Hematopoietic multipotent progenitor cell treated with erythropoietin and hydrocortisone succinate and interleukin-3 and kit ligand, for 17 days (in vitro differentiated cells): ENCODE measurements at places on chromosomes 4 and X.

- no peak for DNase-seq
Observed at GRCh38 chr4:74632634-74633033, 161.7 kb downstream of the BTC start.

GRCh38 chr4:149965206-149965605, 113.0 kb upstream of the DCLK2 start:
- DNase-seq: no peak

DNA sequence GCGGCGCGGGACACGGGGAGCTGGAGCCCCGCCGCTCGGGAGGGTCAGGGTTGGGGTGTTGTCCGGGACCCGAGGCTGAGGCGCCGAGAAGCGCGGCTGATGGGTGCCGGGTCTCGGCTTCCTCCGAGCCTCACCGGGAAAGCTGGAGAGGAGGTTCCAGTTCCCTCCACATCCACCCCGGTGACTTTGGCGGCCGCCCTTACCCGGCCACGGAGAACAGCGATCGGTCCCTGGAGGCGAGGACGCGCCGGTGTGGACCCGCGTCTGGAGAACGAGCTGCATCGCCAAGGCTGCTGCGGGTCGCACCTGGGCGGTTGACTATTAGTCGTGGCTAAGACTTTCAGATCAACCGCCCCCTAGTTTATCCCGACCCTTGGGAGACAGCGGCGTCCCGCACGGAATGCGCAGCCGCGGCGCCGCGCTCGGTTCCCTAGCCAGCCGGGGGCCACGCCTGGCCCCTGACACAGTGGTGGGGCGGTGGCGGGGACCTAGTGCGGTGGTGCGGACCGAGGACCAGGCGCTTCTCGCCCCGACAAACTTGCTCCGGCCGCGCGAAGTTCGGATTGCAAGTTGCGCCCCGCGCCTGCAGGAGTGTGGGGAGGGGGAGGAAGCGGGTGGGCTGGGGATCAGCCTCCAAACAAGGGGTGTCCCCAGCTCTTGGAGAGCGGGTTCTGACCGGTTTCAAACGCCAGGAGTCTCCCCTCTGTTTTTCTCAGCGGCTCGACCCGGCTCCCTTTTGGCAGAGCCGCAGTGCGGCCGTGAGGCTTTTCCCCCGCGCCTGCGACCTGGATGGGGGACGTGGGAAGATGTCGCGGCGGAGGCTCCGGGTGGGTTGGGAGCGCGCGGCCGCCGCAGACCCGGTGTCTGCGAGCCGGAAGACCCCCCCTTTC, 568 bp downstream of the FHDC1 start:
- peak; percentile 77 for DNase-seq

DNA sequence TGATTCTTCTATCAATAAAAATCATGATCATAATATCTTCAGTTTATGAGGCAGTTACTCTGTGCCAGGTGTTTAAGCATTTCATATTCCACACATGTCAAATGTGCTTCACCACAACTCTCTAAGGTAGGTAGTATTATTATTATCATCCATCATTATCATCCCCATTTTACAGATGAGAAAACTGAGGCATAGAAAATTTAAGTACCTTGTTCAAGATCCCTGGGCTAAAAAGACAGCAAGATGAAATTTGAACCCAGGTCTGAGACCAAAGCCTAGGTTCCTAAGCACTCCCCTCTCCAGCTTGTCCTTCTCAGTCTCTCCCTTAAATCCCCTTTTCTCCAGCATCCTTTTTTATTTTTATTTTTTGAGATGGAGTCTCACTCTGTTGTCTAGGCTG, 33.4 kb downstream of the SEPTIN6 start:
- DNase-seq: no peak

DNA sequence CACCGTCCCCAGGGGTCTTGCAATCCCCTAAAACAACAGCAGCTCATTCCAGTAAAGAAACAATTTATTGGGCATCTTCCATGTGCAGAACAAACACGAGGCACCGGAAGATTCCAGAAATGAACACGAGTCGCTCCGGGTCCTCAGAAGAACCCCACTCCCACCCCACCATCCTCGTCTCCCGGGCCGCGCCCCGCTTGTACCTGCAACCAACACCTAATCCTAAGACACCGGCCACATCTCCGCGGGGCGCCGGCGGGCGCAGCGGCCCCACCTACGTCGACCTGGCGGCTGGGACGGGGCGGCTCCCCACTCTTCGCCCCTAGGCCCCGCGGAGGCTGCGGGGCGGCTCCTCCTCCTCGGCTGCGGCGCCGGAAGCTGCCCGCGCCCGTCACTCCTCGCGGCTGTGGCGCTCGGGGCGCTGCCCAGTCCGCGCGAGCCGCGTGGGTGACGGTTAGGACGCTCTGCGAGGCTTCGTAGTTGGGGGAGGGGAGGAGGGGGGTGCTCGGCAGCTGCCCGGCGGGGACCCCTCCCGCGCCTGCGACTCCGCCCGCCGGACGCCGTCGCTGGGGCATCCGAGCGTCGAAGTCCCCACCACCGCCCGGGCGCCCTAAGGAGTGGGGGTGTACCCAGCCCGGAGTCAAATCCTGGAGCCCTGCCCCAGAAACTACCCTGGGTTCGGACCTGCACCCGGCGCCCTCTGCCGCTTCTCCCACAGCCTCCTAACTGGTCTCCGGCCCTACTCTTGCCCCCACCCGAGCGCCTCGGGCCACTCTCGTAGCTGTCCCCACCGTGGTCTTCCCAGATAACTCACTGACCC, at the start of gene CCDC158:
Gene CCDC158, minus strand, starts transcription at position 380 of the 820 bp plus-strand sequence. CDS start 17,934 bp downstream, outside the sequence.
- DNase-seq: no peak

- no peak for DNase-seq
Observed at GRCh38 chr4:30920043-30920442, 199.9 kb downstream of the PCDH7 start.

- DNase-seq: no peak
Observed at GRCh38 chrX:70437011-70437410, 7.6 kb upstream of the DLG3 start.

GRCh38 chr4:128658214-128658631, 151.3 kb upstream of the JADE1 start:
- DNase-seq: no peak

DNA sequence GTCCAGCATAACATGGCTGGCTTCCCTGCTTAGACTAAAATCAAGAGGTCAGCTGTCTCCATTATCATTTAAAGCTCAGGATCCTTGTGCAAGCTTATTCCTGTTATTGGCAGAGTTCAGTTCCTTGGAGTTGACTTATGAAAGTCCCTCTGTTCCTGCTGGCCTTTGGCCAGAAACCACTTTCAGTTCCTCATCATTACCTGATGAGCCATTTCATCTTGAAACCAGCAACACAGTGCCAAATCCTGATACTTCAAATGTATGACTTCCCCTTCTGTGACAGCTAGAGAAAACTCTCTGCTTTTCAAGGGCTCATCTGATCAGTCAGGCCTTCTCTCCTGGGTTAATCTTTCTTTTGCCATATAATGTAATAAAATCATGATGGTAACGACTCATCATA, 110.6 kb upstream of the FSTL5 start:
- no peak for DNase-seq

GRCh38 chrX:8897259-8897658, 96.1 kb upstream of the FAM9A start:
- no peak for DNase-seq

DNA sequence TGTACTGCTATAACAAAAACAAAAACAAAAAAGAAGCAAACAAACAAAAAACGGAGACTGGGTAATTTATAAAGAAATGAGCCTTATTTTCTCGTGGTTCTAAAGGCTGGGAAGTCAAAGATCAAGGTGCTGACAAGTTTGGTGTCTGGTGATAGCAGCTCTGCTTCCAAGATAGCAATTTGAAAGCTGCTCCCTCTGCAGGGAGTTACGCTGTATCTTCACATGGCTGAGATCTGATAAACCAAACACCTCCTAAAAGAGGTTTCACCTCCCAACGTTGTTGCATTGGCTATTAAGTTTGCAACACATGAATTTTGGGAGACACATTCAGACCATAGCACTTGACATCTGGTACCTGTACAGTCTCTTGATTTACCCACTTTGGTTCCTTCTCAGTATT, 854.2 kb downstream of the CENPC start:
- no peak for DNase-seq

- DNase-seq: no peak
Observed at GRCh38 chrX:39972340-39972739, 125.4 kb downstream of the BCOR start.

- no peak for DNase-seq
Observed at GRCh38 chrX:152306331-152306730, 144.8 kb downstream of the GABRA3 start.

- DNase-seq: no peak
Observed at GRCh38 chr4:109378511-109378910, 55.1 kb upstream of the SEC24B start.

DNA sequence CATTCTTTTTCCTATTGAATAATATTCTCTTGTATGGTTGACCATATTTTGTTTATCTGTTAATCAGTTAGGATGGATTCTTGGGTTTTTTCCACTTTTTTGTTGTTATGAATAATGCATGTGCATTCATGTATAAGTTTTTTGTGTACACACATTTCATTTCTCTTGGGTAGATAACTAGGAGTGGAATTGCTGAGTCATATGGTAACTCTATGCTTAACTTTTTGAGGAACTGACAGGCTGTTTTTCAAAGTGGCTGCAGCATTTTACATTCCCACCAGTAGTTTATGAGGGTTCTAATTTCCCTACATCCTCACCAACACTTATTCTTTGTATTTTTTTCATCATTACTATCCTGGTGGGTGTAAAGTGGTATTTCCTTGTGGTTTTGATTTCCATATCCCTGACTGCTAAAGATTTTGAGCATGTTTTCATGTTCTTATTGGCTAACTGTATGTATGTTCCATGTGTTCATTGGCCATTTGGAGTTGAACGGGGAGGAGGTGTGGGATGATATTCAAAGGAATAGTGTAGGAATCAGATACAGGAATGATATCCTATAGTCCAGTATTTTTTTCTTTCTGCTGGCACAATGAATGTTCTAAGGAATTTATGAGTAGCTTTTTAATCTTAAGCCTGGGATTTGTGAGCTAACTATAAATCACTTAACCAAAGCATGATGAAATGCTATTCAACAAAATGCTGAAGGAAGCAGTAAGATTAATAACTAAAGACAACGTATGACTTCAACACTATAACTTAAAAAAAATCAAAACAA, 114.3 kb downstream of the AMELX start:
- peak; percentile 4 for DNase-seq

DNA sequence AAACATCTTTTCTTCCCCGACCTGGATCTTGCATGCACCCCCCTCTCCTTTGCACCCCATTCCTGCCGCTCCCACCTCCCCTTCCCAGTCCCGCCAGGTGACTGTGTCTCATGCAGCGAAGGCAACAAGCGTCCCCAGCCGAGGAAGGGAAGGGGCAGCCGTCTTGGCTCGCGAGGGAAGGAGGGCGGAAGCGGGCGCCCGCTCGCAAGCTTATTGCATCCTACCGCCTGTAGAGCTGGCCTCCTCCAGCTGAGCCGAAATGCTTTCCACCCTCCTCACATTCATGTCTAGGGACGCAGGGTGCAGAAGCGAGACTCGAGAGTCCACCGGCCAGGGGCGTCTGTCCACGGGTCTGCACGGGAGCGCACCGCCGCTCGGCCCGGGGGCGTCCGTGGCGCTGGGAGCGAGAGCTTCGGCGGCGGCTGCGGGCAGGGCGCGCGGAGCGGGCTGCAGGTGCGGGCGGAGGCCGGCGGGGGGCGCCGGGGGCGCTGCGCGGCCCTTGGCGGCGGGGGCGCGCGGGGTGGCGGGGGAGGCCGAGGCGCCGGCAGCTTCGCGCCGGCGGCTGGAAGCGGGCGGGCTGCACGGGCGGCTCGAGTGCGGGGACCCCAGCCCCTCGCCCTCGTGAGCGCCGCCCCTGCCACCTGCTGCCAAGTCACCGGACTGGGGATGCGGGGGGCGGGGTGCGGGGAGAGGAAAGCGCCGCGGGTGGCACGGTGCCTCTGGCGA, at the start of gene KCNIP4:
Gene KCNIP4, minus strand, starts transcription at position 426 of the 726 bp plus-strand sequence.
- no peak for DNase-seq

DNA sequence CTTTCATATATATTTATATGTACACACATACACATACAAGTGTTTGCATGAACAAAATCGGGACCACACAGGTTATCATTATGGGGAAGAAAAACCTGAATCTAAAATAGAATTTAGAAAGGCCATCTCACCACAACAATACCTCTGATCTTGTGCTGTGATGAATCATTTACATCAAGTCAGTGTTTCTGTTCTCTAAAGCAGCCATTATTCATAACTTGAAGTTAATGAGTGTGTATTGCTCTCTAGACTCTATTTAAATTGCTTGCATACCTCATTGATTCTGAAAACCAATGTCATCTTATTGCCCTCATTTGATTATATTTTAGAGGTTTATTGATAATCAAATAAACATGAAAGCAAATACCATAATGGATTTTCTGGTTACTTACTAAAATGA, 71.6 kb downstream of the FAM114A1 start:
- DNase-seq: no peak

- no peak for DNase-seq
Observed at GRCh38 chrX:5876984-5877596, 351.6 kb downstream of the NLGN4X start.

- DNase-seq: no peak
Observed at GRCh38 chr4:169147191-169147590, 123.6 kb downstream of the SH3RF1 start.

GRCh38 chr4:156401371-156401770, 447.7 kb upstream of the CTSO start:
- DNase-seq: no peak

DNA sequence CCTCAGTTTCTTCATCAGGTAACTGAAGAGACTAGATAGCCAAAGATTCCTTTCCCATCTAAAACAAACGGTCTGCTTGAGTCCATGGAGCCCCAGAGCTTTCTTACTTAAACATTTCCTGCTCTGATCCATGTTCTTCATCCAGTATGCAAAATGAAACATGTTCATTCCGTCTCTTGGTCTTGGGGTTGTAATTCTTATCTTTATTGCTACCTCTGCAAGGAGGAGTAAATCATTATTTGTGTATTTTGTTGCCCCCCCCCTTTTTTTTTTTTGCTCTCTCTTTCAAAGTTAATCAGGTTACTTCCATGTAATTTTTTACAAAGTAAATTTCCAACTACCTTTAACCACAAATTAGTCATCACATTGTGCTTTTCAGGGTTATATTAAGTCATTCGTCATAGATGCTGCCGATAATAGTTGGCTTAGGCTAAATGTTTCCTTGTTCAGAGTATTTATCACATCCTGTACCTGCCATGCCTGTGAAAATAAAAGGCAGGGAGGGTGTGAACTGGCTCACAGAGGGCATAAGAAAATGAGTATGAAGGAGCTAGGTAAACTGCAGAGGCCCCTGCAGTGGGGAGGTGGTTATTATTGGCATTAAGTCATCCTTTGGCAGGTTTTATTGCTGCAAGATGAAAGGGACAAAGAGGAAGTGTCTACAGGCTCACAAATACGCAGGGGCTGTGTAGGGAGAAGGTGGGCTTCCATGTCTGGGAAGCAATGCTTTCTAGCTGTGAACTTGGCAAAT, 76.7 kb upstream of the HS3ST1 start:
- DNase-seq: no peak

- no peak for DNase-seq
Observed at GRCh38 chr4:161816958-161817357, 346.8 kb downstream of the FSTL5 start.

DNA sequence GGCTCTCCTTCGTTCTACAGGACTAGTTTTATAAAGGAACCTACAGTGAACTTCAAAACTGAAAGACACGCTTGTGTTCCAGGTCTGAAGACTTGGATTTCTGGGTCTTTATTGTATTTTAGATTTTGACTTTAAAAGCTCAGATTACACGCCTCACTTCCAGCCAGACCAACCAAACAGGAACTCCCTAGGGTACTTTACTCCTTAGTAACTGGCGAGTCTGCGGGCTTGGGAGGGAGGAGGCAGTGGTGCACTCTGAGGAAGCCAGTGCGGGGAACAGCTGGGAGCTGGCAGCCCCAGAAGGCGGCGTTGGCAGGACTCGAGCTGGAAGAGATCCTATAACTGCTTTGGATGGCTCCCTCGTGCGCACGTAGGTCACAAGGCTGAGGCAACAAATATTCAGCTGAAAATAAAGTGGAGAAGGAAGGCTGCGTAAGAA, 391 bp upstream of the PHKA1 start:
- DNase-seq: no peak
